GM12865 (cell line): ENCODE measurements at places on chromosomes 7 and 10.

GRCh38 chr10:79483299-79483698 lies 29.0 kb upstream of the EIF5AL1 start:
- no peak for DNase-seq

DNA sequence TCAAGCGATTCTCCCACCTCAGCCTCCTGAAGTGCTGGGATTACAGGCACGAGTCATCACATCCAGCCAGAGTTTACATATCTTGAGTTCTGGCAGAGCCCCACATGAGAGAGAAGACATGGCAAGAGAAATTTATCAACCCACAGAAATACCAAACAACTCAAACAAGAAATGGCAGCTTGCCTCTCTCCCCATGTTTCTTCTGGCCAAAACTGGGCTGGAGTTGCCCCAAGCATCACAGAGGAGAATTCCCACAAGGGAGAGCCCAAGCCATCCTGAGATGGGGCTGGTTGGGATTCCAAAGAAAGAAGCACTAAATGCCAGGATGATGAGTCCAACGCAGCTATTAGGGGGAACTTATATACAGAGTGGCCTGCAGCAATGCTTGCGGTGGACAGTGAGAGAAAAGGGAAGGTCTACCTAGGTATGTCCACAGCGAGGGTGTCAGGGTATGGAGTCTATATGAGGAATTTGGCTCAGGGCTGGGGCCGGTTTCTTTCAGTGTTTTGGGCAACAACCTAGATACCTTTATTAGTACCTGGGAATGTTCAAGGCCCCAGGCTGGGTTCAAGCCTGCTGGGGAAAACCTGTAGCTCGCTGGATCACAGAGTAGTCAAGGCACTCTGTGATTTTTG lies 14.5 kb upstream of the PAX4 start:
- no peak for DNase-seq

GRCh38 chr7:83663131-83663530 lies 14.2 kb upstream of the SEMA3E start:
- DNase-seq = no peak

DNA sequence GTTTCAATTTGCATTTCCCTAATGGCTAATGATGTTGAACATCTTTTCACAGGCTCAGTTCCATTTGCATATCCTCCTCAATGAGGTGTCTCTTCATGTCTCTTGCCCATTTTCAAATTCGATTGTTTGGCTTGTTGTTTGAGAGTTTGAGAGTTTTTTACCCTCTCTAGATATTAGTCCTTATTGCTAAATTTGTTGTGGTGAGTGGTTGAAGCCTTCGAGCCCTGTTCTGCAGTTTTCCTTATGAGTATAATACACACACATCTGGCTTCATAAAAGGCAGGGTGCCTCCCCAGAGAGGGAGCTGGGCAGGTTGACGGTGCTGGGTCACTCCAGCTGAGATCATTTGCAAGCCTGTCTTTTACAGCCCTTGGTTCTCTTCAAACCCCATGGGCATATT lies 65.1 kb downstream of the RGS10 start:
- peak; percentile 78 for DNase-seq

GRCh38 chr10:43817368-43817767 lies 168.7 kb upstream of the ZNF32 start:
- no peak for DNase-seq

GRCh38 chr10:88253-88652 lies 39.2 kb upstream of the TUBB8 start:
- no peak for DNase-seq

DNA sequence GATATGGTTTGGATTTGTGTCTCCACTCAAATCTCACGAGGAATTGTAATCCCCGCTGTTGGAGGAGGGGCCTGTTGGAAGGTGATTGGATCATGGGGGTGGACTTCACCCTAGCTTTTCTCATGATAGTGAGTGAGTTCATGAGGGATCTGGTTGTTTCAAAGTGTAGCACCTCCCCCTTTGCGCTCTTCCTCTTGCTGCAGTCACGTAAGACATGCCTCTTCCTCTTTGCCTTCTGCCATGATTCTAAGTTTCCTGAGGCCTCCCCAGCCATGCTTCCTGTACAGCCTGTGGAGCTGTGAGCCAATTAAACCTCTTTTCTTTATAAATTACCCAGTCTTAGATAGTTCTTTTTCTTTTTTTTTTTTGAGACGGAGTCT lies 17.1 kb downstream of the CDNF start:
- no peak for DNase-seq
